ENCODE measurements at places on chromosomes 1 and 21. TPM values are rescaled to one million over a fixed set of nuclear protein-coding genes. Genes with fewer than 3 reads are reported as not detected.

The FRRS1 gene
- 29.9 TPM for total RNA-seq

The COPA gene
- 85.6 TPM for total RNA-seq

The FMO3 gene
- total RNA-seq = 0.64 TPM

The PAFAH2 gene
- 31.3 TPM for total RNA-seq

The THEM5 gene
- 89.7 TPM for total RNA-seq

The TGFB2 gene
- total RNA-seq = 3.7 TPM

The GJB3 gene
- 76.0 TPM for total RNA-seq

The GPR3 gene
- total RNA-seq = not detected

The RNU1-3 gene
- under 0.01 TPM for total RNA-seq

The C1orf105 gene
- not detected for total RNA-seq

The ESPN gene
- 54.4 TPM for total RNA-seq

The CENPS gene
- total RNA-seq = not detected

The KLF18 gene
- total RNA-seq = not detected

The SOD1 gene
- total RNA-seq = 173 TPM

The VANGL2 gene
- 33.9 TPM for total RNA-seq

The GPR25 gene
- not detected for total RNA-seq

The CLCNKB gene
- not detected for total RNA-seq

The KRTAP13-2 gene
- not detected for total RNA-seq

The DEGS1 gene
- 749 TPM for total RNA-seq

The CSF3R gene
- 0.60 TPM for total RNA-seq

The NTRK1 gene
- total RNA-seq = 0.32 TPM

The GLRX2 gene
- 11.1 TPM for total RNA-seq

The SELL gene
- total RNA-seq = not detected

The DRAM2 gene
- total RNA-seq = 37.1 TPM

The TNNT2 gene
- 54.6 TPM for total RNA-seq

The RAB25 gene
- total RNA-seq = 150 TPM

The KCNE2 gene
- total RNA-seq = not detected

The KLHDC8A gene
- 3.5 TPM for total RNA-seq

The NTMT2 gene
- total RNA-seq = not detected

The BCAN gene
- 30.2 TPM for total RNA-seq
